ENCODE measurements at places on chromosomes 2 and 18. TPM values are rescaled to one million over a fixed set of nuclear protein-coding genes. Genes with fewer than 3 reads are reported as not detected.

DNA sequence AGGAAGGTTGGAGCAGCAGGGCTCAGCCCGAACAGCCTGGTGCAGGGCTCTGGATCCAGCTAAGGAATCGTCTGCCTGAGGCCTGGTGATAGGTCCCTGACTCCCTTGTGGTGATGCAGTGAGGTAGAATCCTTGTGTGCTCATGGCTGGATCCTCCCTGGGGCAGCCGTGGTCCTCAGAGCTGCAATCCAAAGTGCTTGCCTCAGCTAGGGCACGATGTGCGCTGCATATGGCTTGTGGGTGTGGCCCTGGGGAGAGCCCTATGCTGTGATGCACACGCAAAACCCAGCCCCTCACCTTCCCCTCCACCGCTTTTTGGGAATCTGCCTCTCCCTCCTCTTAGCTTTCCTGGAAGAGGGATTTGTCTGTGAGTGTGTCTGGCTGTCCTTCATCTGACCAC, 142.2 kb downstream of the DYSF start:
- DNase-seq: no peak

DNA sequence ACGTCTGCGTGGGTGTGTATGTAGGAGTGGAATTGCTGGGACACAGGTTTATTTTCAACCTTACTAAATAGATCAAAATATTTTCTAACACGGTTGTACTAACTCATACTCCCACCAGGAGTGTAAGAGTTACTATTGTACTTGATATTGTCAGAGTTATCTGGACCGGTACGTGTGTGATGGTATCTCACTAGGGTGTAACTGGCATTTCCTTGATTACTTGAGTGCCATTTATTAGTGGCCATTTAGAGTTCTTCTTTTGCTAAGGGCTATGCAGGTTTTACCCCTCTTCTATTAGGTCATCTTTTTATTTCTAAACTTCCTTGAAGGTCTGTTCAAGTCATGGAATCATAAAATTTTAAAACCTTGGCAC, 33.5 kb downstream of the CENPO start:
- DNase-seq: no peak

DNA sequence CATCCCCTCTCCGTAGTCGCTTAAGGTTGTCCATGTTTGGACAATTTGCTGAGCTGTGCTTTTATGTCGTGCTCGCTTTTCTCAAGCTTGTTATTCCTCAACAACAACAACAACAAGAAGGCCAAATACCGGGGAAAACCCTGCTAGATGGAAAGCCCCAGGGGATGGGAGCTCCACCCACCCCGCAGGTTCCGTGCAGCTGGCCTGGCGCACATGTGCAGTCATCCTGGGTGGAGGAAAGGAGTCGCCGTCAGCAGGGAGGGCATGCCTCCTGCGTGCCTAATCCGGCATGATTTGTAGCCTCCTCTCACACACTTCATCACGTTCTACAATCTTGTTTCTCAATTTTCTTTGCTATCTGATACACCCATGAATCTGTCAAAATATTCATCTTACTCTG, 87.4 kb upstream of the SALL3 start:
- DNase-seq: no peak

CD207 gene
- polyA plus RNA-seq: not detected

CHST10 gene
- polyA plus RNA-seq: 6.2 TPM
